HL-60 (cell line): ENCODE measurements at places on chromosomes 13 and 19.

DNA sequence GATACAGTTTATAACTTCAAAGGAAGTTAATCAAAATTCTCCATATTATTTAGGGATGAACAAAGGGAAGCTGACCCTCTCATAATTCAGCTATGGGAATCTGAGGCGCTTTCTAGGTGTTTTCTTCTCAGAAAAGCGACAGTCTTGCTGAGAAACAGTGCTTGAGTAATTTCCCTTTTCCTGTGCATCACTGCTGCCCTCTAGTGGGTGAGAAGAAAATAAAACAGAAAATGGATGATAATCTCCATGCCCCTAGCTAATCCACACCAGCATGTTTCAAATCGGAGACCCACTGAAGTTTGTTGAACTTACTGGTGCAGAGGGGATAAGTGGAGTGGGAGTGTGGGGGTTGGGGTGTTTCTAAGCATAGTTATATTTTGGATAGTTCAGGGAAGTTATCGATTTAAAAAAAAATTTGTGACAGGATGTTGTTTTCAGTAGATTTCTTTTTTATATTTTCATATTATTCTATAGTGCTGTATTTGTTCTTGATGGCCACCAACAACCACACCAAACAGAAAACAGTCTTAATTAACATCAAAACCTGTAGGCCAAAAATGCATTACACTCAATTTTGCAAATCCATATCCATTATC lies 21.4 kb downstream of the LCP1 start:
- DNase-seq: peak; percentile 70

DNA sequence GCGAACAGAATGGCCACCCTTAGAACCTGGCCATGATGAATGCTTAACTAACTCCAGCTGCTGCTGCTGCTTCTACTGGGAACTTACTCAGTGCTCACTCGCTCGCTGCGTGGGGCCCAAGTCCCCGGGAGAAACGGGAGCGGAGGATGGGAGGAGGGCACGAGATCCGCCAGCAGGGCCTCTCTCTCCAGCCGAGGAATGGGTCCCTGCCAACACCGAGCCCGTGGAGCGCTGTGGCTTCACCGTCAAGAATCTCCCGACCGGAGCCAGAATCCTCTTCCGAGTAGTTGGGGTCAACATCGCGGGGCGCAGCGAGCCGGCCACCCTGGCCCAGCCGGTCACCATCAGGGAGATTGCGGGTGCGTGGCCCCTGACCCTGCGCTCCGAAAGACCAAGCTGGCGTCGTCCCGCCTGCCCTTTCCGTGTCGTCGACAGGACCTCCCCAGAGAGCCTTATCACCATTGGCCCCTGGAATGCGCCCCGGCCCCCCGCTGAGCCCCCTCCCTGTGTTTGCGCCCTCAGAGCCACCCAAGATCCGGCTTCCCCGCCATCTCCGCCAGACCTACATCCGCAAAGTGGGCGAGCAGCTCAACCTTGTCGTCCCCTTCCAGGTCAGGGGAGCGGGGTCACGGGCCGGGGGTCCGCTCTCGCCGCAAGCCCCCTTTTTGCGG lies 17.8 kb upstream of the EMC10 start:
- no peak for DNase-seq

DNA sequence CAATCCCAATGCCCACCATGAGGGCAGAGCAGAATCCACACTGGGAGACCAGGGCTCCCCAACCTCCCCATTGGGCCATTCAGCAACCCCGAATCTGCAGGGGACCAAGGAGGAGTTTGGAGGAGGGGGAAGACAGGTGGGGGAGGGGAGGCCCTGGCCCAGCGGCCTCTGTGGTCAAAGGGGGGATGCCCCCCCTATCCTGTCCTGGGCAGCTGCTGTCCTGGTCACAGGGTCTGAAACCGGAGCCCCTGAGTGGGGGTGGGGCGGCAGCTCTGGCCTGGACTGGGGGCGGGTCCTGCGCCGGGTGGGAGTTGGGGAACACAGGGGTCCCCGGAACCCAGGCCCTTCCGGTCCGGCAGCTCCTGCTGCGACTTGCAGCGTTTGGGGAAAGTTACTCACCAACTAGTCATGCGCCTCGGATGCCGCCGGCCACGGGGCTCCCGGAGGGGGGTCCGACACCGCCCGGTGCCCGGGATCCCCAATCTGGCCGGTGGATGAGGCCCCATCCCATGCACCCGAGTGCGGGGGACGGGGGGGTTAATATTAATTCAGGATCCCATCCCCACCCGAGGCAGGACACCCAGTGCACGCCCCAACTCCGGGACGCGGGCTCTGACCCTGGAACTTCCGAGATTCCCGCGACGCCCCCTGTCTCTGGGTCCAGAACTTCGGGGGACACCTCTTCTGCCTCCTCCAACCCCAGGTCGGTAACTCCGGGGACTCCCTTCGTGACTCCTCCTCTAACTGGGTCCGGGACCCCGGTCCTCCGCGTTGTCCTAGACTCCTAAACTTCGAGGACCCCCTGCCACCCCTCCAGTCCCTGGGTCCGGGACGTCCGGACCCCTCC lies 872 bp downstream of the HOMER3 start:
- no peak for DNase-seq

DNA sequence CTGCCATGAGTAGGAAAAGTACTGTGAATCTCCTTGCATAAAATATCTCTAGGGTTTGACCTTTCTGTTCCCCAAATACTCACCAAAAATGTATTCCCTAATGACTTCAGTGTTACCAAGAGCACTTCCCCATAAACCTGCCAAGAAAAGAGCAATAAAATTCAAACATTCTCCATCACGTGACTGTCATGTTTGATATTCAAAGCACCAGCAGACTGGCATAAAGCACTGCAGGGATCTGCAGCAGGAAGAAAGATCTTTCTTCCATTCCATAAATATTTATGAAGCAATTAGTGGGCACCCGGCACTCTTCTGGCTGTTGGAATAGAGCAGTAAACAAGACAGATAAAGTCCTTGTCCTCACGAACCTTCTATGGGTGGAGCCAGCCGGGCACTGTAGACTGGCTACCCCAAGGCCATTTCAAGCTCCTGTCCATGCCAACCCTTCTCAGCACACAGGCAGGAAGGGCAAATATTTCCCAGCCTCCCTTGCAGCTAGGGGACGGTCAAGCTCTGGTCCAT lies 20.3 kb downstream of the PLA2G4C start:
- DNase-seq: no peak
